ENCODE measurements at places on chromosomes 2 and 18. TPM values are rescaled to one million over a fixed set of nuclear protein-coding genes. Genes with fewer than 3 reads are reported as not detected.

The BCL11A gene
- 0.20 TPM for total RNA-seq

The CTLA4 gene
- not detected for total RNA-seq

The MYO5B gene
- 0.07 TPM for total RNA-seq

The CPO gene
- total RNA-seq, result not detected

The FBXO15 gene
- 0.73 TPM for total RNA-seq

The SERPINB4 gene
- total RNA-seq, result not detected

The CHRND gene
- not detected for total RNA-seq

The NABP1 gene
- 72.7 TPM for total RNA-seq

The SPC25 gene
- total RNA-seq, result 1.1 TPM

The LYPD6 gene
- 0.07 TPM for total RNA-seq

The ACTR1B gene
- total RNA-seq, result 72.0 TPM

The ABCB11 gene
- total RNA-seq, result 0.13 TPM

The SATB2 gene
- 11.7 TPM for total RNA-seq

The CROCC2 gene
- total RNA-seq, result 0.13 TPM

The MAP3K2 gene
- total RNA-seq, result 54.9 TPM

The CD28 gene
- total RNA-seq, result not detected

The CDH20 gene
- total RNA-seq, result 0.13 TPM

The FAM228A gene
- total RNA-seq, result 3.2 TPM

The NT5DC4 gene
- 0.33 TPM for total RNA-seq

The DOK6 gene
- 14.1 TPM for total RNA-seq

The FAM117B gene
- 3.4 TPM for total RNA-seq

The C2orf72 gene
- 6.3 TPM for total RNA-seq

The SLC14A1 gene
- total RNA-seq, result 167 TPM

The IL36B gene
- not detected for total RNA-seq

The C2orf92 gene
- total RNA-seq, result 2.5 TPM

The NEB gene
- total RNA-seq, result 0.33 TPM
